Effector CD4-positive, alpha-beta T cell (primary cell): ENCODE measurements at places on chromosomes 7 and 10.

DNA sequence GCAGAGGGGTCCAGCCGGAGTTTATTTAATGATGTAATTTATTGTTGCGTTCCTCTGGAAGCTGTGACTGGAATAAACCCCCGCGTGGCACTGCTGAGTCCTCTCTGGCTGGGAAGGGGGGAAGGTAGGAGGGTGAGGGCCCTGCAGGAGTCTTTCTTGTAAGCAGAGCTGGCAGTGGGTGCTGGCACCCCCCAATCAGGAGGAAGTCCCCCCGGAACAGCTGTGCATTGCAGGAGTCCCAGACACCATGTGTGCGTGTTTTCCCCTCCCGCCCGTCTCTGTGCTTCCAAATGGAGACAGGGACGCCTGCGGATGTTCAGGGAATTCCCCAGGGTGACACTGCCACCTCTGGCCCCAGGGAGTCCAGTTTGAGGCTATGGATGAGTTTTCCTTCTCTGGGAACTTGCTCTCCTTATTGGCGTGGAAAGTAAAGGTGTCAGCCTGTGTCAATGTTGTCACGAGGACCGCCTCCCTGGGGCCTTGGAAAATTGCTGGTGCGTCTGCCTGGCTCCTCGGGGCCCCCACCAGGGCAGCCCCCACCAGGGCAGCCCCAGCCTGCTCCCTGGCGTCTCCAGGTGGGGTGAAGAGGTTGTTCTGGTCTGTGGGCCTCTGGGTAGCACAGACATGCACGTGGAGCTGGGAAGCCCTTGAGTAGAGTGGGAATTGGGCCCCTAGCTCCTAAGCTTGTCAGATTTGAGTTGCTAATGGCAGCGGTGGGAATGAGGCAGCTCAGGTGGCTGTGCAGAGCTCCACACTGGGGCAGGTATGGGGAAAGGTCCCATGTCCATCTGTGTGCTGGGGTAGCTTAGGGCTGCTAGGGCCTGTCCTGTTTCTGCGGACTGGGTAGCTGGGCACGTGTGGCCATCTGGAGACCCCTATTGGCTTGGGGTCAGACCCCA, 2.7 kb downstream of the FZD9 start:
- no peak for DNase-seq

- DNase-seq: no peak
Observed at GRCh38 chr10:114987995-114988394, 50.0 kb downstream of the TRUB1 start.

DNA sequence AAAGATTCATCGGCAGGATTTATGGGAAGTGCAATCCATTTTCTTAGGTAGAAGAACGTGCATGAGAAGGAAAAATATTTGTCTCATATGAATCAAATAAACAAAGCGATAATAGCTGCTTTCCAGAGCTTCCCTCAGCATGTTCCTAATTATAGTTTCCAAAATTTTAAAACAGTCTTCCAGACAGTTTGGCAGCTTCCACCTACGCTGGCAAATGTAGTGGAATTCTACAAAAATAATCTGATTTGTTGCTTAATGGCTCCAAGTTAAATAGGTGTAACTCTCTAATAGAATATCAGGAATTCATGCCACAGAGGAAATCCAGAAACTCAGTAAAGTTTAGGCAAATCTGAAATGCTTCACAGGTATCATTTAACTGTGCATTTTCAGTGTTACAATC, 23.3 kb upstream of the AGBL3 start:
- DNase-seq: no peak

GRCh38 chr7:114081606-114082425, 163.0 kb upstream of the PPP1R3A start:
- DNase-seq: no peak

GRCh38 chr7:107690611-107691010, 30.0 kb downstream of the SLC26A4 start:
- DNase-seq: no peak

GRCh38 chr10:46992803-46993561, 81.8 kb downstream of the PTPN20 start:
- DNase-seq: no peak

DNA sequence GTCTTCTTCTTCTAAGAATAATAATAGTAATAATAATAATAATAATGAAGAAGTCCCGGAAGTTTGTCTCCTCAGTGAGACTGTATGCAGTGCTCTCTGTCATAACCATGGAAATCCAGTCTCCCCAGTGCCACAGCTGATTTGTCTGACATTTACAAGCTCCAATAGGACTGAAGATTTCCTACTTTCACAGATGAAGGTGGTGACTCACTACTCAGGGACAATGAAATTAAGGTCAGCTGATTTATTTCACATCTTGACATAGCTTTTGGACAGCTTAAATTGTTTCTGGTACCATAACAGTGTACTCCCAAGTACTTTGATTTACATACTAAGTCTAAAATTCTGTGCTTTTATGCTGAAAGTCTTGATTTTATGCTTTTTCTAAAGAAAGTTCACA, 6.9 kb downstream of the CELF2 start:
- no peak for DNase-seq

GRCh38 chr7:15399441-15399840, 162.4 kb downstream of the AGMO start:
- DNase-seq: no peak

GRCh38 chr7:2980401-2981102, 63.1 kb downstream of the CARD11 start:
- DNase-seq: no peak

DNA sequence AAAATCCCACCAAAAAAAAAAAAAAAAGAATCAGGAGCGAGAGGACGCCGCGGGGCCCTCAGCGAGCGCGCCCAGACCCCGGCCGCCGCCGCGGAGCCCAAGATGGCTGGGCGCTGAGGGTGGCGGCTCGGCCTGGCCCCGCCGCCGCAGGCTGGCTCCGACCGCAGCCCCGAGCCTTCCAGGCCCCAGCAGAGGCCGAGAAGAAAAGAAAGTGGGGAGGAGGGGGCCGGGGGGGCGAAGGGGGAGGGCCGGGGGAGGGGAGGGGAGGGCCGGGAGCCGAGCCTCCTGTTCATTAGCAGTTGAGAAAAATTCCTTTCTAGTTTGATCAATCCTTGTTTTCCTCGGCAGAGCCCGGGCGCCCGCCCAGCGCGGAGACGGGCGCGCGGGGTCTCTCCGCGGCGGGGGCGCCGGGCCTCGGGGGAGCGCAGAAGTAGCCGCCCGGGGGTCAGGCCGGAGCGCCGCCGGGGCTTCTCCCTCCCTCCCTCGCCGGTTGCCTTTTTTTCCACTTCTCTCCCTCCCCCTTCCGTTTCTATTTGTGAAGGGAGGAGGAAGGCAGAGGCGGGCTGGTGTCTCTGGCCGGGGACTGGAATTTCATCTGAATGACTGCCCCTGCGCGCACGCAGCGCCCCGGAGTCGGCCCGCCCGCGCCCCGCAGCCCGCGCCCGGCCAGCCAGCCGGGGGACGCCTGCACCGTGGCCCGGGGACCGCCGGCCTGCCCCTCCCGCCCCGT, 778 bp upstream of the TRIM8 start:
- DNase-seq: peak; percentile 24

DNA sequence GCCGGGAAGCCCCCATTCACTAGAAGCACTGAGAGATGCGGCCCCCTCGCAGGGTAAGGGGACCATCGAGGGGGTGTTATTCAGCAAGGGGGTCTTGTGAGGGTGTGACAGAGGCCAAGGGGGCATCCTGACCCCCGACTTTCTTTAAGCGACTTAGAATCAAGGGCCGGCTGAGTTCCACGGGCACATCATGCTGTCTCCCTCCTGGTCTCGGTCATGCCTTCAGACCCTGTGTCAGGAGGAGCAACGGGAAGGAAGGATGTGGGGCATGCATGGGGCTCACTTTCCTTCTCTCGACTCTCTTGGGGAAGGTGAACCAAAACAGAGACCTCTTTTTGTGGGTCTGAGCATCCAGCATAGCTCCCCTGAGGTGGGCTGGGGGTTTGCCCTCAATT, 2.5 kb downstream of the ACSL5 start:
- DNase-seq: no peak

DNA sequence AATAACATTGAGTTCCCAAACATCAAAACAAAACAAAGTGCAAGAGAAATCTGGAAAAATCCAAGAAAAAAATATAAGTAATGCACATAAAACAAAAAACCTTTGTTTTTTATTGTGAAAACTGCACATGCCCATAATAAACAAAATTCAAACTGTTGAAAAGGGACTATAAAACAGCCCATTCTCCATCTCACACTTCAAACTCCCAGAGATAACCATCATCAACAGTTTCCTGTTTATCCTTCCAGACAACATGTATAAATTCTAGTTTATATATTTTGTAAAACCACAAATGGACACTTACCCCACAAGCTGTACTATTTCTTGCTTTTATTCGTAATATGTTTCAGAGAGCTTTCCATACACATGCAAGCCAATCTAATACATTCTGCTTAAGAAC, 79.3 kb downstream of the DPY19L1 start:
- DNase-seq: no peak
